NCI-H2107 (cell line): ENCODE measurements at places on chromosomes 7 and 10.

- DNase-seq: no peak
Measured at GRCh38 chr7:108648989-108649388, 79.3 kb downstream of the DNAJB9 start.

GRCh38 chr7:106752367-106752766 is 91.4 kb upstream of the CCDC71L start:
- no peak for DNase-seq

- DNase-seq: no peak
Measured at GRCh38 chr10:42960491-42960990, 116.3 kb upstream of the RET start.

- DNase-seq: no peak
Measured at GRCh38 chr7:73719806-73720169, 319 bp upstream of the STX1A start.

- DNase-seq: no peak
Measured at GRCh38 chr10:52542906-52543305, 228.8 kb downstream of the DKK1 start.

GRCh38 chr7:73433924-73434700 is 534 bp downstream of the FZD9 start:
- no peak for DNase-seq

- no peak for DNase-seq
Measured at GRCh38 chr7:80449836-80450235, 62.0 kb downstream of the GNAT3 start.

- DNase-seq: no peak
Measured at GRCh38 chr7:81624021-81624592, 145.7 kb downstream of the HGF start.

DNA sequence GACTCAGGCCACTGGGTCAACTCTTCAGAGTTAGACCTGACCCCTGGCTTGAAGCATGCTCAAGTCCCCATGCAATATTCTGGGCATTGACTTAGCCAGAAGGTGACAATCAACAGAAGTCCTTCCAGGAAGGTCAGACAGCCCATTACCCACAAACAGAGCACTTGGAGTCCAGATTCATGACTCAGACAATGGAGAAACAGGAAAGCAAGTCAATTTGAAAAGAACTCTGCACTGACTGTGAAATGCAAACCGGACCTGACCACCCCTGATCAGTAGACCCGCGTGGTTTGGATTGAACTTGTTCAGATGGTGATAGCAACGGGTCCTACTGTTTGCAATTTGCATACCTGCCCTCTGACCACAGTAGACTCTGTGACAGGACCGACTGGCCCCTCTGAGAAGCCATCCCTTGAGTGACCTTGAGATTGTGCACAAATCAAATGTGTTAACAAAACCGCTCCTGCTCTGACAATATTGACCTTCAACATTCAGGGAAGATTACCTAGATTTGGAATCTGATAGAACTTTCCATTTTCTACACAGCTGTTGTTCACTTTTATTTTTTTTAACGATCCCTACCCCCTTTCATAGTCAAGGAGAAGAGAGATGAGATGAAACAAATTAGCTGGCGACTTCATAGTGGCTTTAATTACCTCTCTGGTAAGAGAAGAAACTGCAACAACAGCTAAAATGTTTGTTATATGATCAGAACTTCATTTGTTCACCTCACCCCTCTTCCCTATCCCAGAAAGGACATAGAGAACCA is 138.7 kb downstream of the NRP1 start:
- no peak for DNase-seq
